ENCODE measurements at places on chromosomes 1 and 21.

DNA sequence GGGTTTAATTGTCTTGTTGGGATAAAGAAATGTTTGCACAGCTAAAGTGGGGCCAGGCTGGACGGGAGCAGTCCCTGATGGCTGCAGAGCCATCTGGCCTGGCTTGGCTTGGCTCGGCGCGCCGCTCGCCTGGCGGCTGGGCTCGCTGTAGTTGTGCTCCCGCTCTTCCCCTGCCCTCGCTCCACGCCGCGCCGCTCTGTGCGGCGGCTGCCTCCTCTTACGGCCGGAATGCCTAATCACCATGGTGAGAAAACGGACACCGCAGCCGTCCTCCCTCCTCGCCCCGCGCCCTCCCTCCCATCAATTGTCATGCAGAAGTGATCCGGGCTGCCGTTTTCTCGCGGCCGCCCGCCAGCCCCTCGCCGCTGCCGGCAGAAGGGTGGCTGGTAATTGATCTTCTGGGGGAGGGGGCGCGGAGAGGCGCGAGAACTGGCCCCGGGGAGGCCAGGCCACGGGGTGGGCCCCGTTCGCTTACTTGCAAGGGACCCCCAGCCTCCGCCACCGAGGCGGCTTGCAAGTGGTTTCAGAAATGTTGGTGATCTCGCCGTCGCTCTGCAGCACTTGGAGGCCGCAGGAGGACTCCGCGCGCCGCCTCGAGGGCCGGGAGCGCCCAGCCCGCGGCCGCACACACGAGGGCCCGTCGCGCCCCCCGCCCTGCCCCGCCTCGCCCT lies 12.4 kb downstream of the RNF220 start:
- no peak for DNase-seq

DNA sequence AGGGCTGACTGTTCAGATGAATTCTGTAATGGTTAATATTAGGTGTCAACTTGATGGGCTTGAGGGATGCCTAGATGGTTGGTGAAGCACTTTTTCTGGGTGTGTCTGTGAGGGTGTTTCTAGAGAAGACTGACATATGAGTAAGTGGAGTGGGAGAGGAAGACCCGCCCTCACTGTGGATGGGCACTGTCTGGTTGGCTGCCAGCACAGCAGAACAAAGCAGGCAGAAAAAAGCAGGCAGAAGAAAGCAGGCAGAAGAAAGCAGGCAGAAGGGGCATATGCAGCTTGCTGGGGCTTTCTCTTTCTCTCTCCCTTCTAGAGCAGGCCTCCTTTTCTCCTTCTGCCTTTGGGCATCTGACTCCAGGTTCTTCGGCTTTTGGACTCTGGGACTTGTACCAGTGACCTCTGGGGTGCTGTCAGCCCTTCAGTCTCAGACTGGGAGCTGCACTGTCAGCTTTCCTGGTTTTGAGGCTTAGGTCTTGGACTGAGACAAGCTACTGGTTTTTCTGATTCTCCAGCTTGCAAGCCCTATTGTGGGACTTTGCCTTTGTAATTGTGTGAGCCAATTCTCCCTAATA lies 42.9 kb upstream of the CD2 start:
- DNase-seq, result peak; percentile 23

- DNase-seq, result no peak
These were observed 980.8 kb downstream of the PLA2G4A start for GRCh38 chr1:187809549-187809948.

DNA sequence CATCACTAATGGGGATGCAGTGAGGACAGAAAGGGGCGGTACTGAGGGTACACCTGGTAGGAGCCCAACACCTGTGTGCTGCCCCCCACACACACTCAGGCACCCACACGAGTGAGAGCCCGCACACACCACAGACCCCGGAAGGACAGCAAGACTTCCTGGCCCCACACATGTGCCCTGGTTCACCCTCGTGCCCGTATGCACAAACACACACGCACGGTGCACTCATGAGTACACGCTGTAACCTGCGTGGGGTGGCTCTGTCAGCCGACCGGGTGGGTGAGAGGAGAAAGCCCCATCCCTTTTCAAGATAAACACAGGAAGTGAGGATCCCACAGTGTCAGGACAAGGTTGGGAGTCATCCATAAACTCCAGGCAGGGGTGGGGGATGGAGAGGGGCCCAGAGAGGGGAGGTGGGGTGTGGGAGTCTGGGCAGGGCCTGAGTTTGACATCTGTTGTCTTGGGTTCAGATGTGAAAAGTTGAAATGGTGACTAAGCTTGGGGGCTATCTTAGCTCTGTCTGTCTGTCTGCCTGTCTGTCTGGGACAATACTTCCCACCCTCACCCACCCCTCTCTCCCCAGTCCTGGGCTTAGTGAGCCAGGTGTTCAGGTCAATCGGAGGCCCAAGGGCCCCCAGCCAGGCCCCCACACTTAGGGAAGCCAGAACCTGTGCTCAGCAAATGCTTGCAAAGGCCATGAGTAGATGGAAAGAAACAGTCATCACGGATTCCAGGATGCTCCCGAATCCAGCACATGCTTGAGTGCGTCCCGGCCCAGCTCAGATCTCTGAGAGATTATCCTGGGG lies 119.8 kb upstream of the ZBTB40 start:
- DNase-seq, result no peak

- no peak for DNase-seq
These were observed 51.8 kb downstream of the B3GALT5 start for GRCh38 chr21:39664586-39664985.

- no peak for DNase-seq
These were observed 41.4 kb upstream of the LMX1A start for GRCh38 chr1:165397944-165398343.

GRCh38 chr1:87202922-87203655 lies 125.6 kb upstream of the LMO4 start:
- no peak for DNase-seq

GRCh38 chr1:117387060-117387633 lies 19.9 kb downstream of the MAN1A2 start:
- no peak for DNase-seq

DNA sequence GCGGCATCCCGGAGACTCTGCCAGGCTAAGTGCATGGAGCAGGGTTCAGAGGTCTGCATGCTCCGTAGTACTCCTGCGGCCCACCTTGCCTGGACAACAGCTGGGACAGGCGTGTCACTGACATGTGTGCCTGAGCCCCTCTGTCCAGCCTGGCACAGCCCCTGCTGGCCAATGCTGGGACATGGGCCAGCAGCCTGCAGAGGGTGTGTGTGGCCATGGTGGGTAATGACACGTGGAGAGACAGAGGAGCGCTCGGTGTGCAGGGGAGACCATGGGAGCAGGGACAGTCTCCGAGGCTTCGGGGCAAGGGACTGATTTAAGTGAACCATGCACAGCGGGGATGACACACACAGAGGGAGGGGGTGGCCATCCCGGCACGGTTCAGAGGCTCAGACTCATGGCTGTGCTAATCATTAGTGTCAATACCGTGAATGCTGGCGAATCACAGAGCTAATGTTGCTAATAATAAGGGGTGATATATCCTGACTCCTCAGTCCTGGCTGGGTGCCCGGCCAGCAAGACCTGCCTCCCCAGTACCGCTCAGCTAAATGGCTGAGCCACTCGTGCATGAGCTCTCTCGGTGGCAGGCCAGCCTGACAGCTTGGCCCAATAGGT lies 41.5 kb downstream of the IGSF21 start:
- DNase-seq, result no peak
